ENCODE measurements at places on chromosomes 5 and 9. TPM values are rescaled to one million over a fixed set of nuclear protein-coding genes. Genes with fewer than 3 reads are reported as not detected.

UGT3A1 gene
- 0.12 TPM for total RNA-seq

- DNase-seq = no peak
Measured at GRCh38 chr5:118430076-118430475, 558.3 kb downstream of the DTWD2 start.

GRCh38 chr9:32348106-32348695 is 36.2 kb upstream of the ACO1 start:
- no peak for DNase-seq

QRFP gene
- total RNA-seq = not detected

DNA sequence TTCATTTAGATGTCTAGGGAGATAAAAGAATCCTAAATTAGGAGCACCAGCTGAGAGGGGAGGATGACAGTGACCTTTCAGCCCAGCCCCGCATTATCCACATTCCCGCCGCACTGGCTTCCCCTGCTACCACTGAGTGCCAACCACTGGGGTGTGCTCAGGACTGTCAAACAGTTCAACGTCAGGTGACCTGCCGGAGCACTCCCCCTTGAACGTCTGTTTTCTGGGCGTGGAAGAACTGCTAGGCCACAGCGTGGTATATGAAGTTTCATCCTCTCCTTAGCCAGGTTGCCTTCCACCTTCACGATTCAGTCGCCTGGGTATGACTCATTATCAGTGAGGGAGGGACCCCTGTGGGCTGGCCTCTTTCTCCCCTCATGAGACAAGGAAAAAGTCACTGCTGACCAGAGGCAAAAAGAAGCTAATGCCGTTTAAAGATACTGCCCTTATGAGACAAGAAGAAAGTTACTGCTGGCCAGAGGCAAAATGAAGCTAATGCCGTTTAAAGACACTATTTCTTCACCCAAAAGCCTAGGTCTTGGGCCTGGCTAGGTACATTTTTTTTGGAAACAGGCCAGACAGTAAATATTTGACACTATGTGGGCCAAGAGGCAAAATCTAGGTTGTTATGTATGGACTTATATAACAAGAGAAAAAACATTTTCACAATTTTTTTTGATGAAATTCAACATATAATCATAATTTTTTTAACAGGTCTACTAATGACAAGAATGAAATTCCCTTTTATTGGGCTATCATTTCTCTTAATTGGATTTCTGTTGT is 4.6 kb downstream of the NMRK1 start:
- DNase-seq = no peak

DNA sequence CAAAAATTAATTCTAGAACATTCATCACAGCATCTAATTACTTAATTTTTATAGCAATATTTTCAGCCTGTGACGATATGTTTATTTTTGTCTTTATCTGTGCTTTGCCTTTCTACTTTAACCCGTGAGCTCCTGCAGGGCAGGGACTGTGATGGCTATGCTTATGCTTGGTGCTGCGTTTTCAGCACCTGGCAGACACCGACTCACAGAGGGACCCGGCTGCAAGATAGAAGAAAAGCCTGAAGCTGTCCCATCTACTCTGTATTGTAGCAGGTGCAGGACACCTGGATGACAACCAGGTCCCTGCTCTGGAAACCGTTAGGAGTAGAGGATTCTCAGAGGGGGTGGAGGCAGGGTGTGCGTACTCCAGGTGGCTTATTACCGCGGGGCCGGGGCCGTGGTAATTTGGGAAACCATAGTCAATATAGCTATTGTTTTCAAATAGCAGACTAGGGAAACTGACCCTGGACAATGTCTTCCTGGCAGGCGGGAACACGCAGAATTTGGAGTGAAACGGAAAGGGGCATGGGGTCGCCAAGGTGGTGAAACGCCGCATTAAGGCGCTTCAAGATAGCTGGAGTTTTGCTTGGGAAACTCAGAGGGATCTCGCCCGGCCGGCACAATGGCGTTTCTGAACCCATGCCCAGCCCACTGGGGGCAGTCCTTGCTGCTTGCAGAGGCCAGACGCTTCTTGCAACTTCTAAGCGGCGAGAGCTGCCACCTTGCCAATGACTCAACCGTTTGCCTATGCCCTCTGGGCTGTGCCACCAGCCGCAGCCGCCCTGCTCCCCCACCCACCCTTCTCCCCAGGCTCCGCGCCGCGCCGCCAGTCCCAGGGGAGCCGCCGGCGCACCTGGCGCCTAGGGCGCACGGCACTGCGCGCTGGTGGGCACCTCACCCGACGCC is 140.1 kb upstream of the PALM2AKAP2 start:
- DNase-seq = no peak

GRCh38 chr5:59845730-59846129 is 47.8 kb downstream of the PDE4D start:
- DNase-seq = peak; percentile 3

ADAMTSL2 gene
- total RNA-seq = not detected

TEX48 gene
- not detected for total RNA-seq

DNA sequence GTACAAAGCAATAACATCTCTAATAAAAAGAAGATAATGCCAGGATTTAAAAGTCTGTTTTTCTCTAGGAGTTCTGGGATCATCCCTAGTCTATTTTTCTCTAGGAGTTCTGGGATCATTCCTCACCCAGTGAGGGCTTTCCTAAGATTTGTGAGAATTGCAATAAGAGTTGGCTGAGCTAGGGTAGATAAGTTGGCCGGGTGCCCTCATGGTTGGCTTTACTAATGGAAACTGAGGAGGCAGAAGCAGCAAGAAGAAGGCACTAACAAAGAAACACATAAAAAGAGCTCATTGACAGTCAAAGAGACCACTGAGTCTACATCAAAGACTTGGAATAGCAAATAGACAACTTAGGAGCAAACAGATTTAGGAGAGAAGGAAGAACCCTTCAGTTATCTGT is 4.2 kb downstream of the SLC1A3 start:
- no peak for DNase-seq

- DNase-seq = no peak
Measured at GRCh38 chr5:78778538-78778937, 130.0 kb upstream of the LHFPL2 start.

PCDHB14 gene
- 0.23 TPM for total RNA-seq

GRCh38 chr5:5828619-5829018 is 406.1 kb downstream of the ICE1 start:
- DNase-seq = no peak

- DNase-seq = no peak
Measured at GRCh38 chr9:130331573-130331972, 66.0 kb downstream of the HMCN2 start.

DNA sequence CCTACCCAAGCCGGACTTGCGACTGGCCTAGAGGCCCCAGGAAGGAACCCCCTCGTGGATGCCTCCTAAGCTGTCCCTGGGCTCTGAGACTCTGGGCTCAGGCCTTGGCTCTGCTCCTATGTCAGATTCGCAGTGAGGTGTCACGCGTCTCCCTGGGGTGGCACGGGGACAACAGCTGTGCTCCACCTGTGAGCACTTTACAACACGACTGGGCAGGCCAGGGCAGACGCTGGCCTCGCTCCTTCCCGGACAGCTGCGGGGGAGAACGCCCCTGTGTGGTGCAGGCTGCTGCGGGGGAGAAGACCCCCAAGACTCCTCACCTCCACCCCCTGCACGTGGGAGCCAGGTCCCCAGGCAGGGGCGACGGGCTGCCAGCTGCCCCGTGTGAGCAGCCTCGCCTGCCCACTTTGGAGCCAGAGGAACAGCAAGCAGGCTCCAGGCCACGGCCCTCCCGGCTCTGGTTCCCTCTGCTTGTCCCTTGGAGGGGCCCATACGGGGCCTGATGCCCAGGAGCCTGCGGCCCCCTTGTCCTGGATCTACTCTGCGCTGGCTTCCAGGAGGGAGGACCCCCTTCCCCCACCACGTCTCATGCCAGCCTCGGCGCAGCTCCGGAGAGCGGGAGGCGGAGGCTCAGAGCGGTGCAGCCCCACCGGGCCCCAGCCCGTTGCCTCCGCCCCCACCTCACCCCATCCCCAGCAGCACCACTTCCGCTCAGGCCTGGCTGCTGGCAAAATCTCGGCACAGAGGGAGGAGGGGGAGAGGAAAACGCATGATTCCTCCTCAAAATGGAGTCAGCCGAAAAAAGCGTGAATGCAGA is 36.0 kb downstream of the SARDH start:
- no peak for DNase-seq

PCDHB2 gene
- 0.17 TPM for total RNA-seq

TEX53 gene
- not detected for total RNA-seq

DNA sequence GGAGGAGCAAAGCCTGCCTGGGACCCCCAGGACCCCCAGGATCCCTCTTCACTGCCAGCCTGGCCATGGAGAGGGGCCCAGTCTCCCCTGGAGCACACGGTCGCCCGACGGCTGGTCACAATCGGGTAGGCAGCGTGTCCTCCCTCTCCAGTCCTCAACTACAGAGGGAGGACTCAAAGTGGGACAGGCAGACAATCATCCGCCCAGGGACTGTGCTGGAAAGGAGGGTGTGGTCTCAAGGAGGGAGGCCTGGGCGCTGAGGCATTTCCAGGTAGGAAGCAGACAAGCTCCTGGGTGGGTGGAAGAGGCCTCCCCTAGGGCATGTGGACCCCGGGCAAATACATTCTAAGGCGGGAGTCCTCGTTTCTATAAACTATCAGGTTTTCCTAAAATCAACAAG is 93.2 kb upstream of the ADAMTS2 start:
- DNase-seq = no peak

ACTBL2 gene
- total RNA-seq = 2.2 TPM

DNA sequence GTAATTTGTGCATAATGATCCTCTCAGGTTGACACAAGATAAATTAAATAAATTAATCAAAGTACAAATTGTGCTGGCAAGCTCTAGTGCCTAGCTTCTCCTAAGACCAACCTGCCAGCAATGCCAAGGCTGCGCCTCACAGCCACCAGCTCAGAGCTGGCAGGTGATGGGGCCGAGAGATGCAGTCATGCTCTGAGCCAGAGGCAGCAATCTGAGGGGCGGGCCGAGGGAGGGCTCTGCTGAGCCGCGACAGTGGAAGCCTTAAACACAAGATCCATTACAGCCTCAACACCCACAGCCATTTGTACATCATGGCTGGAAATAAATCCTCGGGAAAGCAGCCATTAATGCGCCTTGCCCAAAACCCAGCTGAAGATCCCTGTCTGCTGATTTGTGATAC is 20.3 kb downstream of the MED27 start:
- DNase-seq = no peak

DNA sequence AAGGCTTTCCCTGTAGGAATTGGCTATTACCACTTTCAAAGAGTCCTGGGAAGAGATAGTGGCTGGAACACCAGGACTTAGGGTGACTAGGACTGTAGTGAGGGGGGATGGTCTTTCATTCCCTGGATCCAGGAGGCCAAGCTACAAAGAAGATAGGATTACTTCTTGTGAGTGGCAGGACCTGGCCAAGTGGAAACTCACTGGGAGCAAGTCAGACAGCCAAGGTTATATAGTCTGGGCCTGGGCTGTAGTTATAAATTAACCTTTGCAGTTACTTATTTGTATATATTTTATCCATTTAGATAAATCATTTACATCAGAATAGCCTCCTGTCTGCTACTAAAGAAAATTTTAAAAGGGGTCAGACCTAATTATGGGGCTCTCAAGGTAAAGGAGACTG is 124.3 kb downstream of the TLR4 start:
- DNase-seq = peak; percentile 59

GRCh38 chr9:14383294-14383693 is 69.4 kb upstream of the NFIB start:
- DNase-seq = no peak

DNA sequence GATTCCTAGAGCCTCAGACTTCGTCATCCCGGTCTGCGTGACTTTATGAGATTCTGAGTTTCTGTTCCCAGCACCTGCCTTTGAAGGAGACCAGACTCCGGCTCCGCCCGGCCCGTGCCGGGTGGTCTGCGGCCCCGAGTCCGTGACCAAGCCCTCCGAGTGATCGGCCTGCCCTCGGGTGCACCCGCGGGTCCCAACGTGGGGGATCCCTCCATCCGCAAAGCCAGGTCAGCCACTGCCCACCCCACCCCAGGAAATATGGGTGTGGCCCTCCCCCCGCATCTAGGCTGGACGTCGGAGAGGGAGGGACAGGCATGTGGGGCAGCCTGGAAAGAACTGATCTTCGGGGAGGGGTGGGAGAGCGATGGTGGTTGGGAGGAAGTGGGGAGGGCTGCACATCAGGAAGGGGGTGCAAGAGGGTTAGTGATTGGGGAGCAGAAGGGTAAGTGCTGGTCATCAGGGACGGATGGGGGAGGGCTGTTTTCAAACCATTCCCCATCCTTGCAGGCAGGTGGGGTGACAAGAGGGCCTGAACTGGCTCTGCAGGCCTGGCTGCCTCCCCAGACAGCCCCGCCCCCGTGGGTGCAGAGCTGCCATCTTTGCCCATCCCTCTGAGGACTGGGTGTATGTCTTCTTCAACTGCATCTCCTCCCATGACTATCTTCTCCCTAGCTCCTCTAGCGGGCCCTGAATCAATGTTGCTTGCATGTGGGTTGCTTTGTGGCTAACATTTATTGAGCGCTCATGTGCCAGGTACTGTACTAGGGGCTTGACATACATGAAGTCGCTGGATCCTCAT is 747 bp downstream of the LRSAM1 start:
- DNase-seq = no peak

GOLM1 gene
- 112 TPM for total RNA-seq

GRCh38 chr5:23136958-23137357 is 283.8 kb upstream of the CDH12 start:
- DNase-seq = no peak

GRCh38 chr9:106657926-106658325 is 205.0 kb upstream of the ZNF462 start:
- DNase-seq = no peak

CMBL gene
- total RNA-seq = 2.2 TPM

PDCD1LG2 gene
- total RNA-seq = 12.4 TPM

LRRTM2 gene
- under 0.01 TPM for total RNA-seq

DNA sequence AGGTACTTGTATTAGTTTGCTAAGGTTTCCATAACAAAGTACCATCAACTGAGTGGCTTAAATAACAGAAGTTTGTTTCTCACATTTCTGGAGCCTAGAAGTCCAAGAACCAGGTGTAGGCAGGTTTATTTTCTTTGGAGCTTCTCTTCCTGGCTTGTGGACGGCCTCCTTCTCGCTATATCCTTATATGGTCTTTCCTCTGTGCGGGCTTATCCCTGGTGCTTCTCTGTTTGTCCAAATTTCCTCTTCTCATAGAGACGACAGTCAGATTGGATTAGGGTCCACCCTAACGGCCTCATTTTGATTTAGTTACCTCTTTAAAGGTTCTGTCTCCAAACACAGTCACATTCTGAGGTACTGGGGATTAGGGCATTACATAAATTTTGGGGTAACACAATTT is 88.3 kb downstream of the RMI1 start:
- no peak for DNase-seq

GRCh38 chr9:19239955-19240354 is 9.5 kb downstream of the DENND4C start:
- no peak for DNase-seq

RIOK2 gene
- total RNA-seq = 10.4 TPM

DNA sequence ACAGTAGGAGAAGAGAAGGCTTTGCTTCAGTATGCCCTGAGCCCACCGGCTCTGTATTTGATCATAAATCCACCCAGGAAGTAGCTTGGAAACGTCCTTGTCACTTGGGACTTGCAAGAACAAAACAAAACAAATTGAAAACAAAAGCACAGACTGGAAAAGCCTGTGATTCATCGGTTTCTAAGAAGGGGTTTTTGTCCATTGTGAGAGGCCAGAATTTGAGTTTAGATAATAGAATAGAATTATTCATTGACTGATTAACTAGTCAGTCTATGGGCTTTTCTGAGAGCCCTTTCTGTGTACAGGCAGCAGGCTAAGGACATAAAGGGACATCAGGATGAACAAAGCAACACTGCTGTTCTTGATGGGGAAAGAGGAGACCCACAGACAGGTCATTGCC is 424.8 kb downstream of the IRX1 start:
- DNase-seq = no peak

GRCh38 chr9:93183663-93184431 is at the start of gene WNK2:
Gene WNK2, plus strand, starts transcription at chr9:93184139. Its CDS starts 791 bp downstream, at chr9:93184930.
- no peak for DNase-seq

- DNase-seq = no peak
Measured at GRCh38 chr5:95283761-95284571, 928 bp downstream of the MCTP1 start.
